ENCODE measurements at places on chromosomes 6 and 20.

GRCh38 chr6:108594151-108594550 lies 33.4 kb downstream of the FOXO3 start:
- DNase-seq: no peak

DNA sequence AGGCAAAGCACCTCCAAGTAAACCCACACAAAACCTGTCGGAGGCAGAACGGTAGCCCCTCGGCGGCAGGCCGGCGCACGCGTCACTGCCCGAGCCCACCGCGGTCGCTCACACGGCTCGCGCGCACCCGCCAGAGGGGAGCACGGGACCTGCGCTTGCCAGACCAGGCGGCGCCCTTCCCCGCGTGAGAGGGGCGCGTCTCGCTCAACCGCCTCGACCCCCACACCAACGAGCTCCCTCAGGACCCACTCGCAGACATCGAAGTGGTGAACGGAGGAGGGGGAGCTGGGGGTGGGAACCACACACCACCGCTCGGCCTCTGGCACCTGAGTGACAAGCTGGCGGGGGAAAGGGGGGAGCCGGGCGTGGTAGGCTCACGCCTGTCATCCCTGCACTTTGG lies 1513.4 kb upstream of the DEFB115 start:
- DNase-seq: no peak

- no peak for DNase-seq
These were observed 41.5 kb downstream of the SH3BGRL2 start for GRCh38 chr6:79672631-79673111.

GRCh38 chr6:93036835-93037234 lies 382.5 kb downstream of the EPHA7 start:
- no peak for DNase-seq

DNA sequence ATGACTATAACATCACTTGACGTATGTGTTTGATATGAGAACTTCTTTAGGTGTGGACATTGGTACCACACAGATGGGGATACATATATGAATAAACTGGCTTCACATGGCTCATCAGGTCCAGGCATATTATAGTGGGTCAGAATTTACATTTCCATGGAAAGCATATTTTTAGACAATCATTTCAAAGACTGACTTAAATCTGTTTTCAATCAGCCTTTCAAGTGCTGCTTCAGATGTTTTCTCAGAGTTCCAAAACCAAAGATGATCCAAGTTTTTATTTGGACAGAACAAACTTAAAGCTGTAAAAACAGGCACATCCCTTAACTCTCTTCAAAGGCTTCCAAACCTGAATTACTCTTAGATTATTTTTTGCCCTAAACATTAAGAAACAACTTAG lies 88.1 kb downstream of the PRSS35 start:
- no peak for DNase-seq

All from activated naive CD8-positive, alpha-beta T cell treated with anti-CD3 and anti-CD28 coated beads, Interleukin-2, amount 50 U/mL, for 16 hours (primary cell).